ENCODE measurements at places on chromosomes 16 and 17.

- no peak for DNase-seq
These were observed 19.5 kb downstream of the ZNF652 start for GRCh38 chr17:49342575-49342936.

DNA sequence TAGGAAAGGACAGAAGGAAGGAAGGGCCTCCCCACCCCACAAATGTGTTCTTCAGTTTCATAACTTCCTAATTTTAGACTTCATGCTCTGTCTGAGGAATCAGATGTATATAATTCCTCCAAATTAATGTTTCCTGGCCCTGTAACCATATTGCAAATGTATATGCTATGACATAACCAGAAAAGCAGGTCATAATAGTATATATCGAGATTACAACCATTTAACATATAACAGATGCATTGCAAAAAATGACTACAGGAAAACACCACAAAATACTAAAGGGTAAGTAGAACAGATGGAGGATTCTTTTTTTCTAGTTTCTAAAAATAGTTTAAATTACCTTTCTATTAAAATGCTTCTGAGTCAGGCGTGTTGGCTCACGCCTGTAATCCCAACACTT is 3.1 kb upstream of the EXOC7 start:
- peak; percentile 48 for DNase-seq

DNA sequence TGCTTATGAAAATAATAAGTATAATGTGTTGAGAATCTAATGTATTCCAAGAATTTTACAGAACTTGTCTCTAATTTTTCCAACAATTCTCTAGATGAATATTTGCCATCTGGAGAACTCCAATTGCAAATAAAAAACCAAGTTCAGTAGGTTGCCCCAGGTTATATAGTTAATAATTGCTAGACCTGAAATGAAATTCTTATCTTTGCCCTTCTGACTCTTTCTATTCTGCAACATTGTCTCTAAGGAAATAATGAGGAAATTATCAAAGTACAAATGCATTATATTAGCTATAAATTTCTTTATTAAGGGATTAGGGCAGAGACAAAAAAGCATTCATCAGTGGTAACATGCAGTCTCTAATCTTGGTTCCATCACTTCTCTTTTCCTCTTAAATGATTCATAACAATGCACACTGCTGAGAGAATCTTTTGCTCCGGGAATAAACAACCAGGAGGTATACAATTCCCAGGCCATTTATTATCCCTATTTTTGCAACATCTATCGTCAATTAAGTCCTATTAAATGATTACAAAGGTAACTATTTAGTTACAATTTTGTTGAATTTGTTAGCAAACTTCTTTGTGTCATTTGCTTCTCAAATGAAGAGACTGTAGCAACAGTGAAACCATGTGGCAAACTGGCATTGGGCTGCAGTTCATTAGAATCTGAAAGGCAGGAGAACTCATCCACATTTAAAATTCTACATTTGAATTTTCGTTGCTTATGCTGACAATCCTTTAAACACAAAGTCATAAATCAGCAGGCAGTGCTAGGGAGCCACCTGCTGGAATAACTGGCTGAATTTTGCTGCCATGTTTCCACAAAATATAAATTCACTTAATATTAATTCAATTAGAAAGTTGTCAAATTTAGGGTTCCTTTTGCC is 349.6 kb downstream of the KIF2B start:
- no peak for DNase-seq

DNA sequence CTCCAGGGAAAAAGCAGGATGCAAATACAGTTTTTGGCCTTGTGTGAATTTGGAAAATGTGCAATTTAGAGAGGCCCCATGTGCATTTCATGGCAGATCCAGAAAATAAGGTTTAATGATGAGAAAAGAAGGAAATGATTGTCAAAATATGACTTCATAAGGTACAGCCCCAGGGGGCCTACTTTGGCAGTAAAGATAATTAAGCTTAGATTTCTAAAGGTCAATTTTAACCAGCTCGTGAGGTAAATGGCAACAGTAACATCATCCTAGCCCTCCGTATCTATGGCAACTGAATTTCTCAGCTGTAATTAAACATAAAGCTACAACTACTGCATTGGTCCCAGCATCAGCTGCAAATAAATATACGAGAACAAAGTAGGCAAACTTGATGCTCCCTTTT is 30.0 kb upstream of the PRSS54 start:
- no peak for DNase-seq

DNA sequence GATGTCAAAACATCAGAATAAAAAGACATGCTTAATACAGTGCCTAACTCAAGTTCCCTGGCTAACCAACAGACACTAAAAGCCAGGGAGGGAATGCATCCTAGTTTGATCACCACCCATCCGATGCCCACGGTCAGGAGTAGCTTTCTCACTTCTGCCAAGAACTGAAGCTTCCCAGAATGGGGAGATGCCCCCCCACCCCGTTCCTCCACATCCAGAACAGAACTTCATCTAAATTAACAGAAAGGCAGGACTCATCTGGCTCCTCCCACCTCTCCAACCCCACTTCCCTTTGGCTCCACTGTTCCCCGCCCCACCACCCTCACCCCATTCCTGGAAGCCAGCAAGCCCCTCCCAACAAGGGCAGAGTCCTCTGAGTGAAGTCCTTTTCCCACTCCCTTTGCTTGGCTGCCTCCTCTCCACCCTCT is 33.7 kb downstream of the GDE1 start:
- no peak for DNase-seq
